HS-27A (cell line): ENCODE measurements at places on chromosomes 1 and 21.

DNA sequence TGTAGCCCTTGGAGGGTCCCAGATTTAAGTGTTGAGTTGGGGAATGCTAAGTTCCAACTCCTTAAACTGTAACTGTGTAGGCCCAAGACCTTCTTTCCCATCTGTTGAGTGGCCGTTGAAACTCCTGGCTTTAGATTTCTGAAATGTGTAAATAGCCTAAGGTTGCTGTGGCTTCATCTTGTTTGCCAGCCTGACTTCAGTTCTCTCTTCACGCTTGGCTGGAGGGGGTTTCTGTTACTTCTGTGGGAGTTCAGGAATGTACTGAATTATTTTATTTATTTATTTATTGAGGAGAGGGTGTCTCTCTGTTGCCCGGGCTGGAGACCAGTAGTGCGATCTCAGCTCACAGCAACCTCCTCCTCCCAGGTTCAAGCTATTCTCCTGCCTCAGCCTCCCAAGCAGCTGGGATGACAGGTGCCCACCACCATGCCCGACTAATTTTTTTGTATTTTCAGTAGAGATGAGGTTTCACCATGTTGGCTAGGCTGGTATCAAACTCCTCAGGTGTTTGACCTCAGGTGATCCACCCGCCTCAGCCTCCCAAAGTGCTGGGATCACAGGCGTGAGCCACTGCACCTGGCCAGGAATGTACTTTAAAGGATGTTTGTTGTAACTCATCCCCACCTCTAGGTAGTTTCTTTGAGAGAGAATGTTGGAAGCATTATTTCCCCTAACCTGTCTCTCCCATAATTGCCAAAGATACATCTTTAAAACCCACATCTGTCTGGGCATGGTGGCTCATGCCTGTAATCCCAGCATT lies 5.9 kb downstream of the TTC39A start:
- DNase-seq: no peak

DNA sequence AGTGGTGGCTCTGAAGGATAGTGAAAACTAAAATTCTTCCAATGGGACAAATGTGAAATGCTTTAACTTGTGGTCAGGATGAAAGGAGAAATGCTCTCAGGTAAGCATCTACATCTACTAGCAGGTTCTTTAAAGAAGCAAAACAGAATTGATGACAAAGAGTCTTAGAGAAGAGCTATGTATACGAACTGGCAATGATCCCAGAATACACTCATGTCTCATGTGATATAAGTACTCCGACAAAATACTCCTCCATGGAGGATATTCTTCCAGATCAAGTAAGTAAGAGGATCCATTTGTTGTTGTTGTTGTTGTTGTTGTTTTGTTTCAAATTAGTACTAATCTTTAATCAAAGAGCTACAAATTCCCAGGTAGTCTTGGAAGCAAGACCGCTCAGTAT lies 174.0 kb upstream of the ATP1B1 start:
- DNase-seq: no peak

GRCh38 chr1:166197141-166197540 lies 30.3 kb upstream of the FAM78B start:
- no peak for DNase-seq

GRCh38 chr1:207941665-207942064 lies 30.7 kb upstream of the CD34 start:
- no peak for DNase-seq

DNA sequence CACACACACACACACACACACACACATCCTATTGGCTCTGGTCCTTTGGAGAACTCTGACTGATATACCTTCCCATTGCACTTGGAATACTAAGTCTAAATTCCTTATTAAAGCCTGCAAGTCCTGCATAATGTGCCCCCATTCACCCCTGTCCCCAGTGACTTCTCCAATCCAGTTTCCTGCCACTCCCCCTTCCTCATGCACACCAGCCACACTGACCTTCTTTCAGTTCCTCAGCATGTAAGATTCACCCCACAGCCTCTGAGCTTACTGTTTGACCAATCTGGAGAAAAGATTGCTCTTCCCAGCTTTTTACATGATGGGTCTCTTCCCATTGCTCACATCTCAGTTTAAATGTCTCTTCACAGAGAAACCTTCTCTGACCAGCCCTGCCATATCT lies 146.6 kb downstream of the TBX15 start:
- no peak for DNase-seq

- DNase-seq: no peak
These were observed 112.7 kb downstream of the VPS13D start for GRCh38 chr1:12342401-12343003.

DNA sequence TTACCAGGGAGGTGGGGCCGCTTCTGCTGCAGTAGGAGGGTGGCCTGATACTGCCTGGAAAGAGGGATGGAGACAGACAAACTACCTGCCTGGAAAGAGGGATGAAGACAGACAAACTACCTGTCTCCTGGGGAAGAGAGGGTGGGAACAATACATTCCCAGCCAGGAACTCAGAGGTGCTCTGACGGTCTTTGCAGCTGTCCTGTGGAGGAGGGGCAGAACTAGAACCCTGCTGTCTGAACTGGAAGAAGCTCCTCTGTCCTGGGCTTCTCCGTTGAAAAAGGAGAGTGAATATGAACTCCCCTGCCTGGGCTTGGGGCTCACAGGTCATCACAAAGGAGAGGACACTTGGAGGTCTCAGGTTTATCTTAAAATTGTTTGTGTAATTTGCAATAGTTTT lies 40.3 kb upstream of the ETV3 start:
- DNase-seq: no peak

DNA sequence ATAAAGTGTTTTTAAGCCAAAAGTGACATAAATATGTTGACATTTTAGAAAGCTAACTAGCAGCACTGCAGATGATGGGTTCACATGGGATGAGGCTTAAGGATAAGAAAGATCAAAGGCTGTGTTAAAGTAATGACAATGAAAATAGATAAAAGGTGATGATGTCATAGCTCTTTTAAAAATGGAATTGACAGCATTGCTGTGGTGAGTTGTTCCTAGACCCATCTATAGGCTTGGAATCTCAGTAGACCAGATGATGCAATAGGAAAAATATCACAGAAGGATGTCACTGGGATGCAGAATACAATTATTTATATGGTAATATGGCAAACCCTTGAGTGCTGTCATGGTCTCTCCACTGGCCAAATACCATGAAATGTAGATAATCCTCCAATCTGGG lies 286.0 kb downstream of the PLA2G4A start:
- DNase-seq: no peak

GRCh38 chr1:227295609-227296008 lies 22.7 kb downstream of the CDC42BPA start:
- no peak for DNase-seq

DNA sequence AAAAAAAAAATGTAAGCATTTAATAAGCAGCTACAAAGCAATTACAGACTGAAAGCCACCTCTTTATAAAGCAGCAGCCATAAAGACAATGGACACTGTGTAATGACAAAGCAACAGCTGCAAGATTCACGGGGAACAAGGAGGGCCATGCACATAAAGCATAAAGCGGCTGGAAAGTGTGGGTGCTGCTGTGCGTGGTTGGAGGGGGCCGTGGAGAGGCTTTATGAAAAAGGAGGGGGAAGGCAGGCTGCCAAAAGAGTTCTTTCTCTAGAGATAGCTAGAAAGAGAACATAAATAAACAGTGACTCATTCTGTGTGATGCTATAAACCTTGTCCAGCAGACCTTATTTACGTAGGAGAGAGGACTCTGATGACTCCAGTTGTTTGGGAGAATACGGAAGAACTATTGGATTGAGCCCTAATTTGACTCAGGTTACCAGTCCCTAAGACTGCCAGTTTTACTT lies 49.3 kb downstream of the ADAMTS1 start:
- peak; percentile 54 for DNase-seq
